ENCODE measurements at places on chromosomes 3 and 15.

- DNase-seq, result no peak
Measured at GRCh38 chr3:161406594-161407555, 35.6 kb upstream of the SPTSSB start.

- DNase-seq, result no peak
Measured at GRCh38 chr3:119405315-119405714, 58.1 kb downstream of the TMEM39A start.

- DNase-seq, result no peak
Measured at GRCh38 chr3:194276768-194277103, 74.4 kb downstream of the CPN2 start.

GRCh38 chr15:99307735-99308134, 56.5 kb downstream of the LRRC28 start:
- no peak for DNase-seq

- no peak for DNase-seq
Measured at GRCh38 chr3:46356909-46357308, 3.0 kb downstream of the CCR2 start.

DNA sequence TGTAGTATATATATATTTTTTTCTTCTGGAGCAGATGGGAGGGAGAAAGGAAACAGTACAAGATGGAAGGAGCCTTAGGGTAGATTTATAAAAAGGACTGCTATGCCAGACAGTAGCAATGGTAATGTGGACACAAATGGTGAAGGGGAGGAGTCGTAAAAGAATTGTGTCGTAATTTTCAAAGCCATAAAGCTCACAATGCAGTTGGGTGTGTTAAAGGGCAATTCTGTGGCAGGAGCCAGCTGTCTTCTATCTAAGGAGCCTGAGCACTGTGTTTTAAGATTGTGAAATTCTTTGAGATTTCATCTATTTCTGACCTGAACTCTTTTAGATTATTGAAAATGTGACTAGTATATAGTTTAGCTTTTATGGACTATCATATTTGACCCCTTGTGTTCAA, 58.9 kb downstream of the CNOT10 start:
- DNase-seq, result no peak

GRCh38 chr15:38652998-38653397, 88.4 kb upstream of the RASGRP1 start:
- peak; percentile 50 for DNase-seq

- DNase-seq, result no peak
Measured at GRCh38 chr3:133676336-133677118, 14.8 kb upstream of the TOPBP1 start.

DNA sequence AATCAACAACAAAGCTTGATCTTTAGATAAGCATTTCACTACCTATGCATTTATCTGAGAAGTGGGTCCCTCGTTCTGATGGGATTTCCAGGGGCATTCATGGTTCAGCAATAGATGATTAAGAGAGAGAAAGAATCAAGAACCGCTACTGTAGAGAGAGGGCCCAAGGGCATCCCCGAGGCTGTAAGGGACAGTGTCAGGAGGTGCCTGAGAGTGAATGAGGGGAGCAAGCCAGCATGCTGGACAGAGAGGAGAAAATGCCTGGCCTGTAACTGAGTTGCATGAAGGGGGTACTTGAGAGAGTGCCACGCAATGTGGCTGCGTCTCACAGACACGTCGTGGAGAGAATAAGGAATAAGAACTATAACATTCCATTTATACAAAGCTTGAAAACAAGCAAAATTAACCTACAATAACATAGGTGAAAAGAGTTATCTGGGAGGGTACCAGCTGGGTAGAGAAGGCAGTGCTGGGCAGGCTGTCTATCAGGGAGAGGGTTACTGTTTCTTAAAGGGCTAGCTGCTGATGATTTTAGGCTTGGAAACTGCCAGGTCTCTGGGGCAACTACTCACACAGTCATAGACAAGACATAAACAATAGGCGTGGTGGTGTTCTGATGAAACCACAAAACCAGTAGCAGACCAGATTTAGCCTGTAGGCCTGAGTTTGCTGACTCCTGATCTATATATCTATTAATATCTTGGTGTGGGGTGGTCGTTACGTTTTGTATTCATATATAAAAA, 374.6 kb upstream of the CFAP20DC start:
- DNase-seq, result no peak

All from activated CD4-positive, alpha-beta T cell treated with anti-CD3 and anti-CD28 coated beads for 1 hour (primary cell).